ENCODE measurements at places on chromosomes 6 and 20. TPM values are rescaled to one million over a fixed set of nuclear protein-coding genes. Genes with fewer than 3 reads are reported as not detected.

Gene FAM209B
- 0.62 TPM for polyA plus RNA-seq

Gene ZBP1
- polyA plus RNA-seq, result 0.13 TPM

Gene HNF4A
- not detected for polyA plus RNA-seq

Gene DDX43
- 0.37 TPM for polyA plus RNA-seq

Gene PGC
- polyA plus RNA-seq, result 2.0 TPM

Gene CRISP3
- polyA plus RNA-seq, result not detected

Gene CABLES2
- polyA plus RNA-seq, result 2.9 TPM

Gene GFOD1
- 13.8 TPM for polyA plus RNA-seq

Gene TREM2
- polyA plus RNA-seq, result 1.4 TPM

Gene OVOL2
- not detected for polyA plus RNA-seq

Gene PPP2R5D
- polyA plus RNA-seq, result 23.9 TPM

Gene CGA
- not detected for polyA plus RNA-seq

Gene TMEM170B
- 1.3 TPM for polyA plus RNA-seq

Gene CST8
- not detected for polyA plus RNA-seq

Gene LRRC1
- 1.3 TPM for polyA plus RNA-seq

Gene CCN5
- polyA plus RNA-seq, result 87.2 TPM

Gene PSORS1C1
- 5.0 TPM for polyA plus RNA-seq

Gene COMMD7
- 48.6 TPM for polyA plus RNA-seq

Gene ATP9A
- polyA plus RNA-seq, result 3.4 TPM

Gene CLVS2
- not detected for polyA plus RNA-seq

Gene HLA-A
- polyA plus RNA-seq, result 450 TPM

Gene PLG
- polyA plus RNA-seq, result not detected

Gene GHRH
- 1.8 TPM for polyA plus RNA-seq

Gene PACSIN1
- polyA plus RNA-seq, result 5.8 TPM

Gene ZC3H12D
- polyA plus RNA-seq, result 0.95 TPM

Gene RIPOR2
- 1.4 TPM for polyA plus RNA-seq

Gene SLC25A27
- polyA plus RNA-seq, result 82.7 TPM

Gene KCNK15
- 0.22 TPM for polyA plus RNA-seq

Gene MEI4
- not detected for polyA plus RNA-seq

Gene POM121L2
- polyA plus RNA-seq, result not detected

Gene RSPO4
- polyA plus RNA-seq, result not detected

Gene SNAI1
- polyA plus RNA-seq, result 3.2 TPM

Gene FLRT3
- polyA plus RNA-seq, result 0.07 TPM

Gene ADGB
- polyA plus RNA-seq, result not detected

Gene CST4
- not detected for polyA plus RNA-seq

Gene MDFI
- 1.2 TPM for polyA plus RNA-seq

Gene KIZ
- 33.9 TPM for polyA plus RNA-seq

Gene WRNIP1
- 35.8 TPM for polyA plus RNA-seq

Gene MRPS10
- 22.6 TPM for polyA plus RNA-seq

Gene SLC26A8
- polyA plus RNA-seq, result 0.03 TPM

Gene SS18L1
- polyA plus RNA-seq, result 5.2 TPM

Gene SIRPB1
- 0.14 TPM for polyA plus RNA-seq

Gene PTGIS
- polyA plus RNA-seq, result 7.5 TPM

Gene RFX6
- not detected for polyA plus RNA-seq

Gene PRR18
- polyA plus RNA-seq, result 0.03 TPM

Gene AGPAT4
- 1.2 TPM for polyA plus RNA-seq

Gene PPARD
- 15.3 TPM for polyA plus RNA-seq

Gene WFDC2
- 0.66 TPM for polyA plus RNA-seq

Gene MICB
- 1.0 TPM for polyA plus RNA-seq

Gene WFDC10A
- polyA plus RNA-seq, result not detected

Gene OR11A1
- not detected for polyA plus RNA-seq

Gene HDGFL1
- not detected for polyA plus RNA-seq

Gene RXRB
- 40.7 TPM for polyA plus RNA-seq

Gene CCHCR1
- 9.0 TPM for polyA plus RNA-seq

Gene IPCEF1
- 0.15 TPM for polyA plus RNA-seq

Gene HLA-DRB5
- polyA plus RNA-seq, result 3.0 TPM

Gene SERINC3
- 45.9 TPM for polyA plus RNA-seq

Measured in heart right ventricle (tissue), 16 donors.